ENCODE measurements at places on chromosomes 2 and 18.

GRCh38 chr2:84884449-84884848 is 3.6 kb upstream of the TRABD2A start:
- DNase-seq, result no peak

DNA sequence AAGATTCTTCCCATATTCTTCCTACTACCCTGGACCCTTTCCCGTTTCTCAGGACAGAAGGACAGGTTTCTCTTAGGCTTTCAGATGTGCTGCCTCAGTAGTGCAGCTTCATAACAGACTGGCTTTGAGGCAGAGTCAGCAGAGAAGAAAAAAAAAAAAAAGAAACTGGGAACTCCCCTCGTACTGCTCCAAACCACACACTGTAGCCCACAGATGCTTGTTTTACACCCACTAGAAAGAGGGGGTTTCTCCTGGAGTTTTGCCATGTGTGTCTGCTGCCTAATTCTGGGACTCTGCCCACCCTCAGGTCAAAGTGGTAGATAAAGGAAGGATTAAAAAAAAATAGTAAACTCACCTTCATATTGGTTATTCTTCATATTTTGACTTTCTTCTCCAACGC is 95.9 kb downstream of the NCOA1 start:
- peak; percentile 11 for DNase-seq

- DNase-seq, result no peak
Measured at GRCh38 chr2:101805152-101806088, 107.9 kb downstream of the MAP4K4 start.

- DNase-seq, result no peak
Measured at GRCh38 chr2:26811791-26812694, 26.2 kb downstream of the CENPA start.

GRCh38 chr2:13002536-13003331 is 286.0 kb downstream of the TRIB2 start:
- no peak for DNase-seq

DNA sequence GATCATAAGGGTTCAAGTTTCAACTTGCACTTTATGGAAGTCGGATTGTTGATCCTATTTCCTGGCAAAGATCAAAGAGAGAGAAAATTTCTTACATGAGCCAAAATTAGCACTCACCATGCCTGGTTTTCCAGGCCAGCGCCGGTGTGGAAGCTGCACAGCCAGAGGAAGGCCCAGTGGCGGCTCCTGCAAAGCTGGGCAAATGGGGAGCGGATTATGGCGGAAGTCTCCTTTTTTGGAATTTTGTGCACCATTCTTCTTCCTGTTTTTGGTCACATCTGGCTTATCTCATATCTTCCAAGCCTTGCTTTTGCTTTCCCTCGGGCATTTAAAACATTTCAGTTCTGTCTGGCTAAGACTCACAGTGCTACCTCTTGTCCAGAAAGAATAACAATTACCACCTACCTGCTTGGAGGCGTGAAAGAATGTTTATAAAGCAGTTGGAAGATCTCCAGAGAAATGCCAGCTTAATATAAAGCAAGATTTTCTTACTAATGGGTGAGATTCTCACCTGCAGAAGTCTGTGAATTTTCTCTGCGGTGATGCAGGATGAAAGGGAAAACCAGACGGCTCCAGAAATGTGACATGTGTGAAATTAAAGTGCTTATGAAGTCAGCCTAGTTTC is 94.3 kb downstream of the ASAP2 start:
- DNase-seq, result no peak

DNA sequence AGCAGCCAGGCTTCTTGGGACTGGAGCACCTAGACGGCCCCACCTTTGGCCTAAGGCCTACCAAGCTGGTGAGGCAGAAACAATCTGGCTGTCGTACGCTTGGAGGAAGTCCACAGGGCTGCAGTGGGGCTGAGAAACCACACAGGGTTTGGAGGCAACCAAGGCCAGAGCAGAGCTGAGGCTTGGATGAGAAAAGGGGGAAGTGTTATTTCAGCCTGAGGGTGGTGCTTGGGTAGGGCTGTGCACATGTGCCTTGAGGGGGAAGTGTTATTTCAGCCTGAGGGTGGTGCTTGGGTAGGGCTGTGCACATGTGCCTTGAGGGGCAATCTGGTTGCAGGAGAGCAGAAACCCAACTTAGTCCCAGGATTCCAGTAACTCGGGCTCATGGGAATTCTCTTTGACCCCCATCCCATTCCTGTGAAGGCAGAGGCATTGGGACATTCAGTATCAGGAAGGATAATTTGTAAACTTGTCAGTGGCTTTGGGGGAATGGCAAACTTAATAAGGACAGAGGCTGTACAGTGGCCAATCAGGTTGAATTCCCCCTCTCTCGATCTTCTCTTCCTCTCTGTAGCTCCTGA is 971 bp upstream of the FBXO41 start:
- no peak for DNase-seq

DNA sequence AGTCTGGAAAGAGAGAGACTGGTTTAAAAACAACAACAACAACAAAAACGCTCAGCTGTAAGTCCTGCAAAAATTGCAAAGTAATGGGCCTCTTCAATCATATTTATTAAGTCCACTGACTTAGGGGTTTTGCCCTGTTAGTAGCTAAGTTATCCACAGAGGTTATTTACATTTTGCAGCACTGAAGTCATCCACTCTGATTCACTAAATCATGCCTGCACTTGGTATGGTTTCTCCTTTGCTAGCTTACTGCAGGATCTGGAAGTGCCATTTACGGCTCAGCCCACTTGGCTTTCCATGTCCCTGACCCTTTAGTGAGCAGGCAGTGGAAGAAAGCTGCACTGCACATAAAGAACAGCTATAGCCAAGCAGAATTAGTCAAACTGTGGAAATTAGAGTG is 484.4 kb downstream of the NRXN1 start:
- DNase-seq, result no peak

DNA sequence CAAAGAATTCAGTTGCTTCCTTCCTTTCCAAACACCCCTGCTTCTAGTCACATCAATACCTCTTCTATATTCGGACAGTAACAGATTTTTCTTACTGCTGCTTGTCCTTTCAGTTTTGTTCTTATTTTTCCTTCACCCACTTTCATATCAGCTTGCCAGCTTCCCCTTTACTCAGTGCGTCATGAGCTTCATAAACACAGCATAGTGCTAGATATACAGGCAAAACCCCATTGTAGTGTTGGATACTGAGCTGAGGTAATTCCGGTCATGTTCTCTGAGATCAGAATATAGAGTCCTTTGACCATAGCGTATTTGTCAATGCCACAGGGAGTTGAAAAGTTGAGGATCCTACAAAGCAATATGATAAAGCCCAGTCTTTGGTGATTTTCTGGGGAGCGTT is 2.4 kb downstream of the FARP2 start:
- DNase-seq, result no peak

DNA sequence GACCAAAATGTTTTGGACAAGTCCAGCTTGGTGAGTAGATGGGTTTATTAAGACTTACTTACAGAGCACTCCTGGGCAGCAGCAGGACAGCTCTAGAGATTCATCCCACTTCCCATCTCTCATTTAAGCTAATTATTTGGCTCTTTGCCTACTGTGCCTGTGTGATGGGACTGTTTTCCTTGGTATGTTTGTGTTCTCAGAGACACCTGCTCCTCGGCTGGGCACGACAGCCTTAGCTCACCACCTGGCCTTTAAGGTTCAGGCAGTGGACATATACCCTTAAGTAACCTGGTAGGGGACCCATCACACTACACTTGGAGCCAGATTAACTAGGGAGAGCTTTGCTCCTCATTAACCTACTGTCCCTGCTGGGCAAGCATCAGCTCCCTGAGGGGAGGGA is 41.7 kb upstream of the EFEMP1 start:
- DNase-seq, result no peak

GRCh38 chr18:63775166-63775730 is at the start of gene SERPINB7:
Gene SERPINB7 (plus strand): TSS chr18:63775418. CDS start chr18:63782373, 6,955 bp downstream.
- no peak for DNase-seq
